ENCODE measurements at places on chromosomes 11 and 22. TPM values are rescaled to one million over a fixed set of nuclear protein-coding genes. Genes with fewer than 3 reads are reported as not detected.
A peak's percentile ranks its signal among the peaks of the same experiment; 100 is the strongest.

GRCh38 chr11:114183044-114183511 is 113.1 kb upstream of the NNMT start:
- H3K27me3 ChIP-seq: no peaks in the 10 kb centered on the region
- H3K36me3 ChIP-seq: no peaks in the 10 kb centered on the region
- peak overlapping the region; percentile 57 for H3K27ac ChIP-seq
- DNase-seq: peak; percentile 87
- peaks cover 66% of the 10 kb centered on the region for H3K4me1 ChIP-seq
- peak overlapping the region; percentile 25 for H3K4me3 ChIP-seq

DNA sequence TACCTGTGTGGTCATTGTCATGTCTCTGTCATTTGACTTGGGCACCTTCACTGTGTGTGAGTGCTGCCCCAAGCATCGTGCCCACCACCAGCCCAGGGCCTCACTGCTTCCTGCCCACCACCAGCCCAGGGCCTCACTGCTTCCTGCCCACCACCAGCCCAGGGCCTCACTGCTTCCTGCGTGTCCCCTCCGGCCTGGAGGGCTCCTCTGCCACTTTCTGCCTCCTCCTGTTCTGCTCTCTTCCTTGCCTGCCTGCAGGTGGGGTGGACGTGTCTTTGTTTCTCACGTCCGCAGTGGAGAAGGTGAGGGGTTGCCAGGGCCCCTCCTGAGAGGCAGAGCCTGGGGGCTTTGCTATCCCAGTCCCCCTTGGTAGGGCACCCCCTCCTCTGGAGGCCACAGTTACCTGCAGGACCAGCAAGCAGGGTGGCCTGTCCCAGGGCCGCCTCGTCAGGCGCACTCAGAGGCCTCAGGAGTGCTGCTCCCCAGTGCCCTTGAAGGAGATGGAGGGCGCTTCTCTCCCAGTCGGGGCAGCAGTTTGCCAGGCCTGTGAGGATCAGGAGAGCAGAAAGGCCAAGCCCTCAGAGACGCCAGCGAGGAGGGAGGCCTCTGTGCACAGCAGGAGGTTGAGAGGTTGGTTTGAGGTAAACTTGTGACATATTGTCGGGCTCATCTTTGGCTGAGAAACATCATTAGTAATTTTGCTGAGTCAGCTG is 290.7 kb downstream of the TBC1D22A start:
- H3K36me3 ChIP-seq: peaks cover 4% of the 10 kb centered on the region
- H3K4me1 ChIP-seq: no peaks in the 10 kb centered on the region
- no peak overlapping the region for H3K4me3 ChIP-seq
- no peak overlapping the region for H3K27ac ChIP-seq
- no peak for DNase-seq

DNA sequence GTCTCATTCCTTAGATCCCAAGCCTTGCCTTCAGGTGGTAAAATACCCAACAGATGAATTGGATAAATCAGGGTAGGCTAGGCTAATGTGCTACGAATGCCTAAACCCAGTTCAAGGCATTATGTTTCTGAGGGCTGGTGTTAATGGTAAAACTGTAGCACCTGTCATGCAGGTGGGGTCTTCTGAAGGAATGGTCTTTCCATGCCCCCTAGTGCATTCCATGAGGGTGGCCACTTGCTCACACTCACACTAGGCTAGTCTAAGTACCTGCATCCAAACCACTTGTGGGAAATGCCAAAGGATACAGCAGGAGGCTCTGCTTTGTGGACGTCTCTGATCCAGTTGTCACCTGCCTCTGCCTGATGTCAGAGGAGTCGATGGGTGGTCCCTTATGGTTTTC is 24.2 kb upstream of the UCP3 start:
- no peak for DNase-seq
- no peak overlapping the region for H3K4me3 ChIP-seq
- H3K27me3 ChIP-seq: no peaks in the 10 kb centered on the region
- peaks cover 24% of the 10 kb centered on the region for H3K4me1 ChIP-seq
- H3K27ac ChIP-seq: no peak overlapping the region

GRCh38 chr11:71154261-71154805 is 98.0 kb downstream of the SHANK2 start:
- H3K4me1 ChIP-seq: no peaks in the 10 kb centered on the region
- no peak for DNase-seq
- no peak overlapping the region for H3K27ac ChIP-seq
- H3K27me3 ChIP-seq: no peaks in the 10 kb centered on the region
- no peak overlapping the region for H3K4me3 ChIP-seq

DNA sequence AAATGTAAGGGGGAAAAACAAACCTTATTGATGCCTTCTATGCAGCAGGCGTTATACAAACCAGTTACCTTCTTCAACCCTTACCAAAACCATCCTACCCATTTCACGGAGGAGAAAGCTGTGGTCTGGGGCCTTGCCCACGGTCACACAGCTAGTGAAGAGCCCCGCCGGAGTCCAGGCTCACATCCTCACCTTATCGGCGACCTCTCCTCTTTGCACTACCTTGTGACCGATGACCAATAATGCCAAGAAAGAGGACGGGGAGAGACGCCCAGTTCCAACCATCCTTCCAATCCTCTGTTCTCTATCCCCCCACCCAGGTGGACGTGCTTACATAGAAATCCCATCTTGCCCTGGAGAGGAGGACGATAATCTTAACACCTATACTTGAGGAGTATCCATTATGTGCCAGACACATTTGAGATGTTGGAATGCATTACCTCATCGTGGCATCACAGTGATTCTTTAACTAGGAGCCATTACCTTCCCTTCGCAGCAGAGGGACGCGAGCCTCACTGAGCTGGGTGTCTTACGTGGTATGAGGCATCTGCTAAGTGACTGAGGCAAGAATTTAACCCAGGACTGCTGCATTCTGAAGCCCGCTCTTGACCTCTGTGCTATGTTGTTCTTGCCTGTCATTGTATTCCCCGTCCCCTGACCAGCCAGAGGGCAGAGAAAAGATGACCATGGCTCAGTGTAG is 253.7 kb upstream of the B3GAT1 start:
- H3K4me3 ChIP-seq: no peak overlapping the region
- H3K36me3 ChIP-seq: no peaks in the 10 kb centered on the region

- no peak overlapping the region for H3K4me3 ChIP-seq
- H3K4me1 ChIP-seq: peaks cover 78% of the 10 kb centered on the region
- no peak overlapping the region for H3K27ac ChIP-seq
- DNase-seq: no peak
- no peaks in the 10 kb centered on the region for H3K36me3 ChIP-seq
- H3K27me3 ChIP-seq: no peaks in the 10 kb centered on the region
Measured at GRCh38 chr22:40452730-40453487, 82.5 kb downstream of the SGSM3 start.

DNA sequence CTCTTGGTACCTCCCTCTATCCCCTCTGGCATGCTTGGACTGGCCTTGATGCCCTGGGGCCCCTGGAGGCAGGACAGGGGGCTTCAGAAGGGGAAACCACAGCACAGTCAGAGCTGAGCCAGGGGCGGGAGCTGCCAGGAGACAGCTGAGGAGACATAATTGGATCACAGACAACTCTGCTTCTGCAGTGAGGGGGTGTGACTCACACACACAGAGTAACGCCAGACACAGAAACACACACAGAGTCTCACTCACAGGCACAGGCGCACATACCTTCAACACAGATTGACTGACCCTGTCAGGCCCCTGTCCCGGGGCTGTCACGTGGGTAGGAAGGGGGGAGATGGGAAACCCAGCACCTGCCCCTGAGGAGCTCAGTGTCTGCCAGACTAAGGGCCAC is 20.6 kb downstream of the STARD10 start:
- no peaks in the 10 kb centered on the region for H3K4me1 ChIP-seq
- no peaks in the 10 kb centered on the region for H3K27me3 ChIP-seq
- H3K4me3 ChIP-seq: no peak overlapping the region
- H3K36me3 ChIP-seq: no peaks in the 10 kb centered on the region

GRCh38 chr11:9228091-9228490 is 37.1 kb downstream of the DENND5A start:
- H3K27ac ChIP-seq: no peak overlapping the region
- no peak overlapping the region for H3K4me3 ChIP-seq
- H3K36me3 ChIP-seq: no peaks in the 10 kb centered on the region
- H3K27me3 ChIP-seq: no peaks in the 10 kb centered on the region
- peaks cover 20% of the 10 kb centered on the region for H3K4me1 ChIP-seq
- DNase-seq: no peak

GRCh38 chr11:128585498-128586238 is 1.7 kb downstream of the ETS1 start:
- H3K27me3 ChIP-seq: no peaks in the 10 kb centered on the region
- H3K36me3 ChIP-seq: no peaks in the 10 kb centered on the region
- H3K27ac ChIP-seq: no peak overlapping the region
- no peaks in the 10 kb centered on the region for H3K4me1 ChIP-seq

SLC5A12 gene
- not detected for total RNA-seq

SLC25A45 gene
- 17.0 TPM for total RNA-seq

SLC17A6 gene
- total RNA-seq: not detected

C1QTNF6 gene
- 24.8 TPM for total RNA-seq

Data from CD4-positive, alpha-beta memory T cell (primary cell).